NCI-H1092 treated with DMSO at 0.1 percent for 48 hours (cell line): ENCODE measurements at places on chromosomes 16 and 17.
A peak's percentile ranks its signal among the peaks of the same experiment; 100 is the strongest.

GRCh38 chr17:81652906-81653771 is 3.2 kb downstream of the PDE6G start:
- no peak for DNase-seq

DNA sequence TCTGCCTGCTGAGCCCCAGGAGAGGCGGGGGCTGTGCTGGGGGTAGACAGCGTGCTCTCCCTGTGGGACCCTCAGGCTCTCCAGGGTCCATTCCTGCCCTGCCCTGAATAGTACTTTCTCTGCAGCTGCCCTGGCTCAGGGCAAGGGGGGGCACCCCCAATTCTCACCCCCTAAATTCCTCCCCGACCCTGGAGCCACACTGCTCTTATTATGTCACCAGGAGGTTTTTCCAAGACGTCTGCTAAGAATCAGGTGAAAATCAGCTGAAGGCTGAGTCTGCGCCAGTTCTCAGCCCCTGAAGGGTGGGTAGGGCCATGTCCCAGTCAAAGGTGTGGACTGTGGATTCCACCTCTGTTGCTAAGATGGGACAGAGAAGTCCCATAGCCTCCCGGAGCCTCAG is 49.9 kb upstream of the MAP3K14 start:
- no peak for DNase-seq

DNA sequence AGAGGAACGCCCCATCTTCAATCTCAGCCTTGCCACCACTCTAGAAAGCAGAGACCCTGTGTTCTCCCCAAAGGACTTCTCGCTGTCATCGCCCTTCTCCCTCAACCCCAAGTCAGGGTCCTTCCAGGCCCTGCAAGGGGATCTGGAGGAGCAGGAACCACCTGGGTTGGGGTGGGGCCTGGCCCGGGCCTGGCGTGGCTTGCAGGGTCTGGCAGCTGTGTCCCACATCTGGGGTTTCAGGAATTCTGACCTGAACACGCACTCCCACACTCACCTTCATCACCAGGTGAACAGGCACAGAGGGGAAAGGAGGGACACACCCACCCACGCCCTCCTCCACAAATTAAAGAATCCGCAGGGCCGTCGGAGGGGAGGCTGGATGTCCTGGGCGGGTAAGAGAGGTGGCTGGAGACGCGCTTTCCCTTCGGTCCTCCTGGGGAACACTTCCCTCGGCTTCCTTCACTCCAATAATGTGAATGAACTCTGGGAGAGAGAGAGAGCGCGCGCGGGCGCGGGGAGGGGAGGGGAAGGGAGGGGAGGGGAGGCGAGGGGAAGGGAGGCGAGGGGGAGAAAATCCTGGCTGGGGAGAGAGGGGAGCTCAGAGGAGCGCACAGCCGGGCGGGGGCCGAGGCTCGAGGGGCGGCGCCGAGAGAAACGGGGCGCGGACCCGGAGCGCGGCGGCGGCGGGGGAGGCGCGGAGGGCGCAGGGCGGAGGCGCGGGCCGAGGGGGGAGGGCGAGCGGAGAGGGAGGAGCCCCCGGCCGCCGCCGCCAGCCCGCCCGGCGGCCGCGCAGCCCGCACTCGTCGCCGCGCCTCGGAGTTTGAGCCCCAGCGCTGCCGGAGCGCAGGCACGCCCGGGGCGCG is at the start of gene CACNG4:
TSS of gene CACNG4 (plus strand) at position 799 of the 863 bp plus-strand sequence. CDS start 205 bp downstream, outside the sequence.
- DNase-seq: peak; percentile 16

DNA sequence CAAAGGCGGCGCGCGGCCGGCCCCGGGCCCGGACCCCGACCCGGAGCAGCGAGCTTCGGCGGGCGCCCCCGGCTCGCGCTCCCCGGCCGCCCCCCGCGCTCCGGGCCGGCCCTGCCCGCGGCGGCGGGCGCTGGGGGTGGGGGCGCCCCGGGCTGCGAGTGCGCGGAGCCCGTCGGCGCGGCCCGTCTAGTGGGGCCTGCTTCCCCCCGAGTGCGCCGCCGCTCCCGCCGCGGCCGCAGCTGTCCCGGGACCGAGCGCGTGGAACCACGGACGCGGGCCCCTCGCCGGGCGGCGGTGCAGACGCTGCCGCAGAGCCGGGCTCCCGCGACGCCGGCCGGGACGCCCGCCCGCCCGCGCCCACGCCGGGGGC is 308 bp downstream of the ADCY9 start:
- DNase-seq: no peak

DNA sequence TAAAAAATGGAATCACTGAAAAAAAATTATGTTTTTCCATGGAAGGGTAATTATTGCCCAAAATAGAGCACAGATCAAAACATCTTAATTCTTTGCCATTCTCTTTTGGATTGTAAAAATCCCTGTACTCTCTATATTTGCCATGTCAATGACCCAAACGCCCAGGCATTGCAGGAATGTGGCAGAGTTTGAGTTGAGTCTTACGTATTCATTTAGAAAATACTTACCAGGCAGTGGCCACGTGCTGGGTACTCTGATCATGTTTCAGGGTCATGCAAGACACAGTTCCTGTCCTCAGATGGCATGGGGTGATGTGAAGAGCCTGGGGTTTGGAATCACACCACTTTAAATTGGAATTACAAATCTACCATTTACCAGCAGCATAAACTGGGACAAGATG is 267.7 kb downstream of the ABCC12 start:
- no peak for DNase-seq

DNA sequence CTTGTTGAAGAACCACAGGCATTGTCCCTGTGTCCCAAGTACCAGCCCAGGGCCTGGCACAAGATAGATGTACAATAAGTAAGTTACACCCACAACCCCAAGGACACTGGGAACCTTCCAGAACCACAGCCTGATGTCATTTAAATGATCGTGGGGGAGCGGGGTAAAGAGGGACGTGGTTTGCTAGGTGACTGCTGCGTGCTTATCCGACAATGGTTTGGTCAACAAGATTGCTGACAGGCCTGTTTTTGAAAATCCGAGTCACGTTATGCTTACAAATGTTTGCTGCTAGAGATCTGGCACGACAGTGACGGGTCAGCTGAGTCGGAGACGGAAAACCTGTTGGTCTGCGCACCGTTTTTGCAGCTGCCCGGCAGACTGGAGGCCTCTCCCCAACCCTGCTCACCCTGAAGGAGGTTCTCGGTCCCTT is 22.8 kb downstream of the COTL1 start:
- DNase-seq: no peak

DNA sequence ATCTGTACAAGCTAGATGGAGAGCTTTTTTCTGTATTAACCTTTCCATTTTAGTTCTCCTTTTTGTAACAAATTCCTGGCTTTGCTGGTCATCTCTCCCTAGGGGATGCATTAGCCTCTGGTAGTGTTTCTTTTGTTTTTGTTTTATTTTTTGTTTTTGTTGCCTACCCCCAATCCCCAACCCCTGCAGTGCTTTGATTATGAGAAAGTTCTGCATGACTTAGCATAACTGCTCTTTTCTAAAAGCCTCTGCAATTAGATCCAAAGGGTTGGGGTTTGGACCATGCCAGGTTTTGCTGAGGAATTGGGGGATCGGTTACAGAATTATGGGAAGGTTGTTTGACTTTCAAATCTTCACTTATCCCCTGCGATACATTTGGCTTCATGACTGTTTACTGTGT is 98.2 kb downstream of the ADAMTS18 start:
- DNase-seq: no peak
